Osteoblast (primary cell): ENCODE measurements at places on chromosomes 2 and 18. TPM values are rescaled to one million over a fixed set of nuclear protein-coding genes. Genes with fewer than 3 reads are reported as not detected.

GRCh38 chr18:36265015-36265414 lies 32.5 kb upstream of the FHOD3 start:
- no peaks in the 10 kb centered on the region for H3K36me3 ChIP-seq
- H3K4me1 ChIP-seq = no peaks in the 10 kb centered on the region
- H3K27me3 ChIP-seq = no peaks in the 10 kb centered on the region
- no peak overlapping the region for H3K27ac ChIP-seq

DNA sequence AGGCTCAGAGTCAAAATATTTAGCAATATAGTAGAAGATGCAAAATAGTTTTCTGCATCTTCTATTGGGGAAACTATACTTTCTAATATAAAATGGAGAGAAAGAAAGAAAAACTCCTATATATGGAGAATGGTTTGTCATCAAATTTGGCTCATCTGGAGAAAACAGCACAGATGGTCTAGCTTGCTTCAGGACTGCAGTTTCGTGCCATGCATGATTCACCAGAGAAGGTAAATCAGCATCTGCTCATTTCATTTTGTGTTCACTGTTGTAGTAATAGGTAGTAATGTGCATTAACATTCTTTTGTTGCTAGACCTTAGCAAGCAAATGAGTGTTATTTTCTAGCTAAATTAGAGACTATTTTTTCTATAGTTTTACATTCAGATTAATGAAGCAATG lies 179.0 kb downstream of the ASXL3 start:
- DNase-seq = no peak
- no peak overlapping the region for H3K4me3 ChIP-seq
- H3K27me3 ChIP-seq = no peaks in the 10 kb centered on the region
- no peaks in the 10 kb centered on the region for H3K36me3 ChIP-seq
- peaks cover 14% of the 10 kb centered on the region for H3K4me1 ChIP-seq

The DSC3 gene
- under 0.01 TPM in 2 replicates for total RNA-seq

DNA sequence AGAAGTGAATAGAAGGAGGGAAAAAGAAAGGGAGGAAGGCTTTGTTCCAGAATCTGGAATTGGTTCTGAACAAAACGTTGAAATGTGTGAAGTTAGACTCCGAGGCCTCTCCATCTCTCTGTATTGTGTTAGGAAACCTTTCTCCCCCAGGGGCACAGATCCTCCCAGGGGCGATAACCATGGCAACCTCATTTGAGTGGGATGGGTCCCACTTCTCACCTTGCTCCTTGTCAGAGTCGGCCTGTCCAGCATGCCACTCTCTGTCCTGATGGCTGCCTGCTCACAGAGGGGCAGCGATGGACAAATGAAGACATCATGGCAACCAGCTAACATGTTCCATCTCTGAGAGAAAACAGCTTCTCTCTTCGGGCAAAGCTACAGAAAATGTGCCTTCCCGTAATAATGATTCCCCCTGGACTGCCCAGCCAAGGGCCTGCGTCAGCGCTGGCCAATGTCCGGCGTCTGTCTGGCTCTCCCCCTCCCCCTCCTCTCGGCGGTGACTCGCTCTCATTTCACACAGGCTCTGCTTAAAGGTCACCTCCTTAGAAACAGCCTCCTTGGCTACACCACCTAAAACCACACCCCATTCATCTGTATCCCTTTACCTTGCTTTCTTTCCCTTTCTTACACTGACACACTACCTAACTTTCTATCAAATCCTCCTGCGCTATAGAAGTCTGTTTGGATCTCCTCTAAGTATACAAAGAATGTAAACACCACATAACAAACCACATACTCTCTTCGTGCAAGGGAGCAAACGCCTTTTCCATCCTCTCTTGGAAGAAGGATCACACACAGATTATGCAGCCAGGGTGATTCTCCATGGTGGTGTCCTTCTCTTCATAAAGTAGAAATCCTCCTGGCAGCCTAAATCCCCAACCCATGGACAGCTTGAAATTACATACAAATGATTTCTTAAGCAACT lies 32.1 kb upstream of the TTC39C start:
- H3K27me3 ChIP-seq = no peaks in the 10 kb centered on the region
- H3K27ac ChIP-seq = peak overlapping the region; percentile 67
- H3K4me1 ChIP-seq = peaks cover 14% of the 10 kb centered on the region
- H3K4me3 ChIP-seq = peak overlapping the region; percentile 47

DNA sequence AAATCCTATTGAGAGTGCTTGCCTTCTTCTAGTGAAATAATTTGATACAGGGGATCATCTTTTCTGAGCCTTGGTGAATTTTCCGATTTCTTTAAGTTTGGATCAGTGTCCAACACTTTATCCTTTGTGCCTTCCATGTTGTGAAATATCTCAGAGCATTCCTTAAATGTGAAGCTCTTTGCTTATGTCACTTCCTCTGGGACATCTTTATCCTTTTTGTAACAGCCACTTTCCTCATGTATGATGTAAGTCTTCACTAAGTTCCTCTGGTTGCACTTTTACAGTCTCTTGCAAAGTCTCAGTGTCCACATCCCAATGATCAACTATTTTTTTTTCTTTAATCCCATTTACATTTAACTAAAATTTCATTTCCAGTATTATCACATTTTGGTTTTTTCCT lies 254.2 kb downstream of the EN1 start:
- no peak overlapping the region for H3K27ac ChIP-seq
- no peaks in the 10 kb centered on the region for H3K27me3 ChIP-seq
- no peak overlapping the region for H3K4me3 ChIP-seq
- no peak for DNase-seq

GRCh38 chr2:139790807-139791752 lies 1010.9 kb upstream of the NXPH2 start:
- DNase-seq = no peak
- H3K36me3 ChIP-seq = no peaks in the 10 kb centered on the region
- H3K27ac ChIP-seq = no peak overlapping the region
- no peaks in the 10 kb centered on the region for H3K4me1 ChIP-seq
- H3K4me3 ChIP-seq = no peak overlapping the region

- peaks cover 6% of the 10 kb centered on the region for H3K27me3 ChIP-seq
- peaks cover 6% of the 10 kb centered on the region for H3K4me1 ChIP-seq
- H3K27ac ChIP-seq = no peak overlapping the region
- no peak for DNase-seq
These were observed 92.4 kb downstream of the INPP5D start for GRCh38 chr2:233152541-233152940.

The EFR3B gene
- 0.72 and 0.88 TPM in 2 replicates for total RNA-seq

The NEUROD1 gene
- total RNA-seq = not detected in 2 replicates

The CHRNG gene
- total RNA-seq = not detected in 2 replicates

The SERPINB3 gene
- not detected in 2 replicates for total RNA-seq

DNA sequence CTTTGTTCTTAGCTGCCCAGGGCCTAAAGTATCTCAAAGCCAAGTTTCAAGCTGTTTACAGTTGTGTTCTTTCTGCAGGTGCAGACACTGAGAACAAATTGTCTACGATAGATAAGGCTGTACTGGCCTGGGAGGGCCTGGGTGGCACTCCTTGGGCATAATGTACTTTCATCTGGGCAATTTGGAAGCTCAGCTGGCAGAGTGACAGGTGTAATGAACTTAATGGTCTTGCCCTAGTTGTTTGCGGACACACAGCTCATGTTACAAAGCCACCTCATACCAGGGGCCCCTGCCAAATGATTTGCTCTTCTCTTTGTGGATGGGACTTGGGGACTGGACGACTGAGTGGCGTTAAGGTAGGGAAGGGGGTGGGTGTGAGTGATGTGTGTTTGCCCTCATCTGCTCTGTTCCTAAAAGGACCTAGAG lies 4.3 kb downstream of the LDLRAD4 start:
- H3K27ac ChIP-seq = no peak overlapping the region
- H3K4me1 ChIP-seq = no peaks in the 10 kb centered on the region
- DNase-seq = no peak
- no peak overlapping the region for H3K4me3 ChIP-seq
- H3K27me3 ChIP-seq = peaks cover 56% of the 10 kb centered on the region
- no peaks in the 10 kb centered on the region for H3K36me3 ChIP-seq

GRCh38 chr2:236055471-236055870 lies 112.7 kb downstream of the GBX2 start:
- no peaks in the 10 kb centered on the region for H3K27me3 ChIP-seq
- H3K36me3 ChIP-seq = no peaks in the 10 kb centered on the region
- no peak overlapping the region for H3K4me3 ChIP-seq
- no peak for DNase-seq
- H3K4me1 ChIP-seq = no peaks in the 10 kb centered on the region

- no peak for DNase-seq
- no peaks in the 10 kb centered on the region for H3K27me3 ChIP-seq
- H3K4me1 ChIP-seq = no peaks in the 10 kb centered on the region
- H3K36me3 ChIP-seq = no peaks in the 10 kb centered on the region
These were observed 92.3 kb downstream of the GYPC start for GRCh38 chr2:126748188-126748760.

DNA sequence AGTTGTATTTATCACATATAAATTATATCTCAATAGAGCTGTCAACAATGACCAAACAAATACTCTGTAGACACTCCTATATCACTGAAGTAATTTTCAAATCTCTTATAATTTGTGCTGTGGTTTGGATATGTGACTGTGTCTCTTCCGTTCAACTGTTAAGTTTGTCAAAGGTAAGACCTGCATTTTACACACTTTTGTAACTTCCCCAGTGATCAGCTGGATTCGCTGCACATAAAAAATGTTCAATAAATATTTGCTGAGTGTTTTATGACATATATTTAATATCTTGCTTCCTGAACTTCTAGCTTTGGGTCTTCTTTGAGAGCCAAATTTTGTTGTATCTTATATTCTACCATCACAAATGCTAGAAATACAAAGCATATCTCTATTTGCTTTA lies 57.3 kb upstream of the ROCK1 start:
- DNase-seq = peak; percentile 17
- no peaks in the 10 kb centered on the region for H3K27me3 ChIP-seq
- H3K4me1 ChIP-seq = peaks cover 10% of the 10 kb centered on the region
- no peak overlapping the region for H3K27ac ChIP-seq
- no peak overlapping the region for H3K4me3 ChIP-seq
- H3K36me3 ChIP-seq = no peaks in the 10 kb centered on the region

The FAM228A gene
- total RNA-seq = 1.4 and 1.5 TPM in 2 replicates

The CFC1 gene
- not detected in 2 replicates for total RNA-seq

The TSPYL6 gene
- total RNA-seq = not detected in 2 replicates

The ZFAND2B gene
- 25.0 and 26.5 TPM in 2 replicates for total RNA-seq

DNA sequence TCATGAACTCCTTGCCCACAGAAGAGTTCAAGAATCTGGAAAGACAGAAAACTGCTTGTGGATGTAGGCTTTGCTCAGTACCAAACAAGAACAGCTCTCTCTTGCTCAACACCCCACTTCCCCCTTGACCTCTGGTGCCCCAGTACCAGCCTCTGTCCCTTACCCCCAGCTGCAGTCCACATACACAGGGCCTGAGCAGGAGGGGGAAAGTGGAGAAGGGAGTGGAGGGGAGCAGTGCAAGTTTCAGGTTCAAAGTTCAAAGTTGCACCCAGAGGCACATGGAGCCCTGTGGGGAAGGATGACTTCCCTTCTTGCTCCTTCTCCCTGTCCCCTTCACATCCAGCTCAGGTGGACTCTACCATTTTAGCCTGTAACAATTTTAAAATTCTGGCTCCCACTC lies 61.1 kb upstream of the LPIN2 start:
- no peaks in the 10 kb centered on the region for H3K36me3 ChIP-seq
- no peaks in the 10 kb centered on the region for H3K4me1 ChIP-seq
- H3K27me3 ChIP-seq = no peaks in the 10 kb centered on the region

The CLEC4F gene
- total RNA-seq = not detected in 2 replicates

The FLACC1 gene
- 0.72 and 1.5 TPM in 2 replicates for total RNA-seq

DNA sequence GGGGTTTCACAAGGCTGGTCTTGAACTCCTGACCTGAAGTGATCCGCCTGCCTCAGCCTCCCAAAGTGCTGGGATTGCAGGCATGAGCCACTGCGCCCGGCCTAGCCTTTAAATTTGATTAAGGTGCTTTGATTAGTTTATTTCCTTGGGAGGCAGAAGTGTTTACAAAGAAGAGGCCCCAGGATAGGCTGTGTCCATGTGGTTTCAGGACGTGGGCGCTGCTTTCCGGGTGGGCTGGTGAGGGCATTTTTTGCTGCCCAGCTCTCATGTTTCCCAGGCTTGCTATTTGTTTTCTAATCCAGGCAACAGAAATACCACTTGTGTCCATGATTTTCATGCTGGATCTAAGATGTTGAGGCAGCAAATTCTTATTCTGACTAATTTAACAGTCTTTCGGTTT lies 124.2 kb downstream of the SH3RF3 start:
- H3K4me1 ChIP-seq = peaks cover 14% of the 10 kb centered on the region
- no peak overlapping the region for H3K27ac ChIP-seq
- H3K4me3 ChIP-seq = no peak overlapping the region
- no peaks in the 10 kb centered on the region for H3K27me3 ChIP-seq
- DNase-seq = no peak

DNA sequence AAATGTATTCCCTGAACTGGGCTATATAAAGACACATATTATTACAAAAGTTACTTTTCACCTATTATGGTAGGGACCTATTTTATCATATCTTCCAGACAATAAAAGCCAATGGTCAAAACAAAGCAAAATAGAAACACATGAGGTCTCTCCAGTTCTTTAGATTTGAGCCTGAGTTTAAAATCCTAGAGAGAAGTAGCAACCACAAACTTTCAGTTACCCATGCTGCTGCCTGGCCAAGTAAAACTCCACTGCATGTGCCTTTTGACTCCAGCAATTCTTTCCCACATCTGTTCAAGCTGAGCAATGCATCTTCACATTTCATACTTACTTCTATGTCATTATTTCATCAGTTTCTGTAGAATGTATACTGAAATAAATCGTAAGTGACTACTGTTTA lies 405.3 kb downstream of the STK39 start:
- DNase-seq = no peak
- no peaks in the 10 kb centered on the region for H3K27me3 ChIP-seq
- no peak overlapping the region for H3K27ac ChIP-seq
- H3K4me1 ChIP-seq = no peaks in the 10 kb centered on the region

DNA sequence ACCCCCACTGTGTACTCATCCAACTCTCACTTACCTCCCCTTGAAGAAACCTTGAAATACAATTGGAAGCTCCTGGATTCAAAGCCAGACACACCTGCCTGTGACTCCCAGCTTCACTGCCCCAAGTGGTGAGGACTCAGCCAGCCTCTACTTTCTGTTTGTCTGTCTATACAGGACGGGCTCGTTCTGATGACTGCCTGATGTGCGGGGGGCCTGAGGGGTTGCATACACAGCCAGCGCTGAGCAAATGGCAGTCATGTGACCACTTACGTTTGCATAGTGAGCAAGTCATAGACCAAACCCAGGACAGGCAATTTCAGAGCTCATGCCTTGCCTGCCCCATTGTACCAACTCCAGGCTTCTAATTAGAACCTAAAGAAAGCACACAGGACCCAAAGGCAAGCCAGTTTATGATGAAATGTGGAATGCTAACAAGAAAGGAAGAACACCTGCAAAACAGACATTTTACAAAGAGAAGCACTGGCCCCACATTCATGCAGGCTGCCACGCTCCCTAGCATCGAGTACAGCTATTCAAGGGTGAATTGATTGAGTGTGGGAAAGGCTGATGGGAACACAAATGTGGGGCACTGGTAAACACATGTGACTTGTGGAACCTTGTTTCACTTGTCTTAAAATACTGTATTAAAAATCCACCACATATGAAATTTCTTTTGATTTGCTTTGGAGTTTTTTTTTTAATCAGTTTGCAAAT lies 137.8 kb downstream of the LNPK start:
- H3K27ac ChIP-seq = no peak overlapping the region
- H3K27me3 ChIP-seq = no peaks in the 10 kb centered on the region
- H3K36me3 ChIP-seq = no peaks in the 10 kb centered on the region

The OBSL1 gene
- 60.4 and 65.9 TPM in 2 replicates for total RNA-seq
